ENCODE measurements at places on chromosomes 5 and 9.

- DNase-seq = no peak
Measured at GRCh38 chr5:82348784-82349425, 70.8 kb upstream of the RPS23 start.

GRCh38 chr5:150149618-150150017 lies 6.0 kb downstream of the PDGFRB start:
- no peak for DNase-seq

DNA sequence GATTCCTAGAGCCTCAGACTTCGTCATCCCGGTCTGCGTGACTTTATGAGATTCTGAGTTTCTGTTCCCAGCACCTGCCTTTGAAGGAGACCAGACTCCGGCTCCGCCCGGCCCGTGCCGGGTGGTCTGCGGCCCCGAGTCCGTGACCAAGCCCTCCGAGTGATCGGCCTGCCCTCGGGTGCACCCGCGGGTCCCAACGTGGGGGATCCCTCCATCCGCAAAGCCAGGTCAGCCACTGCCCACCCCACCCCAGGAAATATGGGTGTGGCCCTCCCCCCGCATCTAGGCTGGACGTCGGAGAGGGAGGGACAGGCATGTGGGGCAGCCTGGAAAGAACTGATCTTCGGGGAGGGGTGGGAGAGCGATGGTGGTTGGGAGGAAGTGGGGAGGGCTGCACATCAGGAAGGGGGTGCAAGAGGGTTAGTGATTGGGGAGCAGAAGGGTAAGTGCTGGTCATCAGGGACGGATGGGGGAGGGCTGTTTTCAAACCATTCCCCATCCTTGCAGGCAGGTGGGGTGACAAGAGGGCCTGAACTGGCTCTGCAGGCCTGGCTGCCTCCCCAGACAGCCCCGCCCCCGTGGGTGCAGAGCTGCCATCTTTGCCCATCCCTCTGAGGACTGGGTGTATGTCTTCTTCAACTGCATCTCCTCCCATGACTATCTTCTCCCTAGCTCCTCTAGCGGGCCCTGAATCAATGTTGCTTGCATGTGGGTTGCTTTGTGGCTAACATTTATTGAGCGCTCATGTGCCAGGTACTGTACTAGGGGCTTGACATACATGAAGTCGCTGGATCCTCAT lies 747 bp downstream of the LRSAM1 start:
- DNase-seq = no peak

GRCh38 chr9:72909428-72909827 lies 43.4 kb downstream of the ALDH1A1 start:
- DNase-seq = no peak

DNA sequence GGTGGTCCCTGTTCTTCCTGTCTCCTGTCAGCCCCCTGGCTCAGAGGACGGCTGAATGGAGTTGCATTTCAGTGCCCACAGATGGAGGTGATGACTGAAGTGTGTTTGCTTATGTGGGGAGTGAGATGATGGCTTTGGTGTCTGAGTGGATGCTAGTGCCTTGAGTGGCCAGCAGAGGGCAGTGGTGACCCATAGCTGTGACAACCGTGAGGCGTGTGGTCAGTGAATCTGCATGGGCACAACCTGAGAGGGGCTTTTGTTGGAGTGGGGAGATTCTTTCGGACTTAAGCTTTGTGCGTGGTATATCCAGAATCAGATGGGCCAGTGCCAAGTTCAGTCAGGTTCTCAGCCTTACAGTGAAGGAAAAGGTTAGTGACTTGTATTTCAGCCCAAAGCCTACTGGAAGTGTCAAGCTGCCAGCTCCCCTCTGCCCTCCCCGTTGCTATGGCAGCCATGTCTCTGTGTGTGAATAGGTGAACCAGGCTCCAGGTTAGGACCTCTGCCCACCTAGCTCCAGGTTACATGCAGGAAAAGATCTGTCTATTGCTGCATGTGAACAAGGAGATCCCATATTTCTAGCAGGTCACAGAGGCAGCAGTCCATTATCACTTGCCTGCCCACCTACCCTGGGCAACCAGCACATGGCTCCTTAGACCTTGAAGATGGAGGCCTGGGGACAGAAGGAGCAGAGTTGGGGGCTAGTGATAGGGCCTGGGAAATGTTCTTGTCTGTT lies 14.7 kb upstream of the CXXC5 start:
- DNase-seq = peak; percentile 53
